ENCODE measurements at places on chromosomes 16 and 17.

GRCh38 chr17:1229349-1229899, 40.8 kb upstream of the BHLHA9 start:
- peak; percentile 50 for DNase-seq

- no peak for DNase-seq
Measured at GRCh38 chr17:69516911-69517310, 102.4 kb downstream of the MAP2K6 start.

DNA sequence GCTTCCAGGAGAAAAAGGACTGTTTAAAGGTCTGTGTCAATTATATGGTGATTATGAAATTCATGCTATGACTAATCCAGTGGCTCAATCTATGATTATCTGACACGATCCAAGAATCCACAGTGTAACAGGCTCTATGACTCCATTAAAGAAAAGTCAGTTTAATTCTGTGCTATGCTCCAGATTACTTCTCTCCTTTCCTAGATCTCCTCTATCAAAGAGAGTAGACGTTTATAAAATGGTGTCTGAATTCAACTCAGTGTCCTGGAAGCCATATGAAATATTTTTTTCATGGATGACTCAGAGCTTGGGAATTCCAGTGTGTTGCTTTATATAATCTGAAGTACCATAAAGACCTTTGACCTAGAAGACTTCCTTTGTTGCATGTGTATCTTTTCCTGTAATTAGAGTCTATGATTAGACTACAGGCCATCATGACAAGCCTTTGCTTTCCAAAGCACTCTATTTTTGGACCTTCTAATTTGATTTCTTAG, 27.0 kb upstream of the NF1 start:
- DNase-seq = no peak

- no peak for DNase-seq
Measured at GRCh38 chr16:85916141-85916890, 17.4 kb downstream of the IRF8 start.

- DNase-seq = no peak
Measured at GRCh38 chr16:23668225-23668624, 10.5 kb upstream of the PLK1 start.

- DNase-seq = no peak
Measured at GRCh38 chr17:64125937-64126336, 4.0 kb downstream of the ERN1 start.

- DNase-seq = peak; percentile 74
Measured at GRCh38 chr17:39069114-39069756, 82.2 kb downstream of the PLXDC1 start.

GRCh38 chr17:77295241-77295853, 154.6 kb downstream of the SEC14L1 start:
- no peak for DNase-seq

GRCh38 chr16:3645504-3646347, 8.8 kb upstream of the DNASE1 start:
- DNase-seq = peak; percentile 83

DNA sequence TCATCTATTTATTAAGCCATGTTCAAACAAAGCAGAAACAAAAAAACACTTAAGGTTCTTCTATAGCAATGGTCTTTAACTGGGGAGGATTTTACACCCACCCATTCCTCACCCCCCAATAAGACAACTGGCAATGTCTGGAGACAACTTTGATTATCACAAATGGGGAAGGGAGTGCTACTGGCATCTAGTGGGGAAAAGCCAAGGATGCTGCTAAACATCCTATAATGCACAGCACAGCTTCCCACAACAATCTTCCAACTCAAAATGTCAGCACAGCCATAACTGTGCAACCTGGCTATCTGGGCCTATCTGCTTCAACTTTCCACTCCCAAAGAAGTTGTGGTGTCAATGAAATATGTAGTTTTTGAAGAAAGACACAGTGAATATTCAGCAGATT, 1044.4 kb downstream of the CDH8 start:
- no peak for DNase-seq

- peak; percentile 88 for DNase-seq
Measured at GRCh38 chr17:56913867-56914580, at the start of gene TRIM25. Gene TRIM25 (minus strand): TSS chr17:56914049. CDS start chr17:56913988, 61 bp downstream.
